ENCODE measurements at places on chromosomes 16 and 17. TPM values are rescaled to one million over a fixed set of nuclear protein-coding genes. Genes with fewer than 3 reads are reported as not detected.
A peak's percentile ranks its signal among the peaks of the same experiment; 100 is the strongest.

Gene NHLRC4
- total RNA-seq: 1.3 TPM

DNA sequence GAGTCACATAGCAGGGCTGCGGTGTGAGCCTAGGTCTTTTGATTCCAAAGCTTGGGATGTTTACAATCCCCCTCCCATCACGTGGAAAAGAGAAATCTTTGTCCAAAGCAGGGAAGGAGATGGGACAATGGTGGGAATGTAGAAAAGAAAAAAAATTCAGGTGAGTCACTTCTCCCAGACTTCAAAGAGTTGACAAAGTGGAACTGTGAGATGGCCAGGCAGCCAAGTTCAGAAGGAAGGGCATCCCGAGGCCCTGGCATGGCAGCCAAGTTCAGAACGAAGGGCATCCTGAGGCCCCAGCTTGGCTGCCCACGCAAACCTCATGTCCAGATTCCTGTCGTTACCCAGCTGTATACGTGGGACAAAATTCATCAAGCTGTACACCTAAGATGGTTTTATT, 47.5 kb downstream of the FOXL1 start:
- no peak overlapping the region for H3K27ac ChIP-seq
- H3K27me3 ChIP-seq: no peaks in the 10 kb centered on the region
- DNase-seq: no peak
- no peaks in the 10 kb centered on the region for H3K36me3 ChIP-seq
- no peaks in the 10 kb centered on the region for H3K4me1 ChIP-seq
- no peak overlapping the region for H3K4me3 ChIP-seq

GRCh38 chr17:44059101-44059892, 7.2 kb downstream of the LSM12 start:
- no peaks in the 10 kb centered on the region for H3K27me3 ChIP-seq
- DNase-seq: no peak
- H3K27ac ChIP-seq: peak overlapping the region; percentile 18
- H3K36me3 ChIP-seq: peaks cover 43% of the 10 kb centered on the region
- no peaks in the 10 kb centered on the region for H3K4me1 ChIP-seq

DNA sequence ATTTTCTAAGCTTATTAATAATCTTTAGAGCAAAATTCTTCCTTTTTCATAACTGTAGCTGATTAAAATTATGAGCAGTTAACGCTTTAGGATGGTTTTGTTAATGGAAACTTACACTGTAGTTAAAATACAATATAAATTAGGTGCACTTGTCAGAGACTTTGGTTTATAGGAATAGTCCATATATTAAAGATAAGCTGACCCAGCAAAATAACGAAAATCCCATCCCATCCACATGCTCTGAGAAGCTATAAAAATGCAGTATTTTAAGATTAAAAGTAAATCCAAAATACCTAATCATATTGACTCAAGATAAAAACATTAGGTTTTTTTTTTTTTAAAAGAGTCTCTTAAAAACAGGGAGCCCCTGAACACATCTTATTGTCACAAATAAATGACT, 38.0 kb downstream of the CEP95 start:
- H3K4me3 ChIP-seq: no peak overlapping the region
- no peak overlapping the region for H3K27ac ChIP-seq
- H3K4me1 ChIP-seq: no peaks in the 10 kb centered on the region
- no peak for DNase-seq
- H3K36me3 ChIP-seq: peaks cover 65% of the 10 kb centered on the region

- no peak overlapping the region for H3K27ac ChIP-seq
- H3K36me3 ChIP-seq: peaks cover 58% of the 10 kb centered on the region
- no peak for DNase-seq
- no peaks in the 10 kb centered on the region for H3K27me3 ChIP-seq
- peaks cover 2% of the 10 kb centered on the region for H3K4me1 ChIP-seq
These were observed 4.0 kb downstream of the CES2 start for GRCh38 chr16:66939366-66939765.

- H3K27ac ChIP-seq: peak overlapping the region; percentile 31
- peaks cover 5% of the 10 kb centered on the region for H3K4me1 ChIP-seq
- H3K27me3 ChIP-seq: peaks cover 5% of the 10 kb centered on the region
- no peaks in the 10 kb centered on the region for H3K36me3 ChIP-seq
- H3K4me3 ChIP-seq: peak overlapping the region; percentile 6
- no peak for DNase-seq
These were observed 51.9 kb downstream of the PLCG2 start for GRCh38 chr16:81830845-81831540.

DNA sequence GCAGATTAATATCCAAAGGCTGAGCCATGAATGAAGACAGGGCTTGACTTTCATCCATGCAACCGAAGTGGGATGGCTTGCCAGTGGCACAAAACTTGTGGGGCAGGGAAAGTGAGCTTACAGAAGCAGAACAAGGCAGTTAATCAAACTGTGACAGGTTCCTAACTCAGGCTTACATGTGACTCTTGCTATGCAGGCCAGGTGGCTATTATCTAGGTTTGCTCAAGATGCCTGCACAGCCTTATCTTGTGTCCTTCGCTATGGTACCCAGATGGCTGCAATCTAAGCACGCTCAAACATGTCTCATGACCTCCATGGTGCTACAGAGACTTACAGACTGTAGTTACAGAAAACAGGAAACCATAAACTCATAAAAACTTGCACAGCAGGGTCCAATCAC, 8.6 kb upstream of the DNAH9 start:
- no peak overlapping the region for H3K4me3 ChIP-seq
- H3K4me1 ChIP-seq: no peaks in the 10 kb centered on the region
- H3K27ac ChIP-seq: no peak overlapping the region
- no peaks in the 10 kb centered on the region for H3K27me3 ChIP-seq
- DNase-seq: no peak
- no peaks in the 10 kb centered on the region for H3K36me3 ChIP-seq
